ENCODE measurements at places on chromosomes 1 and 21.

DNA sequence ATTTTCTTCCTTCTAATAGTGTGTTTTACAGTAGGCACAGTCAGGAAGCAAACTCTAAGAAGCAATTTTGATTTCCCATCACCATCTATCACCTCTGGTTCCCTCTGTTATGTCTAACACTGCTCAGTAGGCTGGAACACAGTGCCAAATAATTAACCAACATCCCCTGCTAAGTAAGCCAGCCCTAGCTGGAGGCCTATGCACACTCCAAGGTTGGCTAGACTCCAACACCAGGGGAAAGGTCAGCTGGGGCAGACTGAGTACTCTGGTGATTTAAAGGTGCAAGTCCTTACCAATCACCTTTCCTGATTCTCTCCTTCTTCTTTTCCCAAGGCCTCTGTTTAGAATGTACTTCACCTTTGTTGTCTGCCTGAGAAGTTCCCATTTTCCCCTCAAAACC is 46.5 kb upstream of the BEND5 start:
- no peak for DNase-seq

DNA sequence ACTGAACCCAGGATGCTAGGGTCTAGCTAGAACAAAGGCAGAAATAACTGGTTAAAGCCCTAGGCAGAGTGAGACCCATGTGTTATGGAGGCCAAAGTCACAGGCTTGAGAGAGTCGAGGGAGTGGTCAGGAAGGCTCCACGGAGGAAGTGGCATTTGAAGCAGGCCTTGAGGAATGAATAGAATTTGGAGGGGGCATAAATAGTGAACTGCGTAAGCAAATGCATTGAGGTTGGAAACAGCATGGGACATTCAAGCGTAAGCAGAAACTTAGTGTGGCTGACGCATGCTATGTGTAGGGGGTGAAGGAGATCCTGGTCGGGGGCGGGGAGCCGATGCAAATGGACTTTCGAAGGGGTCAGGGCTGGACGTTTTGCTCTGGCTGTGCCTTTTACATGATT is 11.5 kb downstream of the AZIN2 start:
- no peak for DNase-seq

GRCh38 chr1:5856246-5856815 is 135.9 kb downstream of the NPHP4 start:
- DNase-seq, result no peak

DNA sequence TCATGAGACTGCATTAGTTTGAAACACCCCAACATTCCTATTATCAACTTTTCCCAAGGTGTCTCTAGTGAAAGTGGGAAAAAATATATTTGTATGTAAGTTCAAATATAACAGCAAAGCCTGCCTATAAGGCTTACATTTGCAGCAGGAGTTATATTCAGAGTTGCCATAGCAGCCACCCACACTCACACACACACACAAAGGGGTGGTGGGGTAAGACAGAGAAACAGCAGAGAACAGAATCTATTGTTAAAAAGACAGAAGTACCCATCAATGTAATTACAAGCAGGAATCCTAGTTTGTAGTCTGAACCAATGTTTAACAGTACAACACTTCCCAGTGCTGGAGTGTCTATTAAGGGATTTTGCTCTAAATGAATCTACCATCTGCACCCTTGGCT is 55.0 kb downstream of the PLPPR5 start:
- peak; percentile 61 for DNase-seq

- DNase-seq, result no peak
Measured at GRCh38 chr1:151171190-151171589, 4.6 kb downstream of the TMOD4 start.

DNA sequence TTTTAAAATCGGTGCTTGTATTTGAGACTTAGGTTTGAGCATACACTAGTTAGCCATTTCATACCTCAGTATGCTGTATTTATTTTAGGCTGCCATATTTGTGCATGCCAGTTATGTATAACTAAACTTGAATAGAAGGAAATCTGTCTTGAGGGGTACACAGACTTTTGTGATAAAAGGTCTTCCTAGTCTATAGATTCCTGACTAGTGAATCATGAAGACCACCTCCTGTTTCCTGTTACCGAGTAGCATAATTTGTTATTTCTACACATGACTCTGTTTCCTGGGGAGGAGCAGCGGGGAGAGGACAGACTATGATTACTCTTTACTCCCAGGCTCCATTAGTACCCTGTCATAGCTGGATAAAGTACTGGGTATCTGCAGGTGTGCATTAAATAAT is 316.8 kb upstream of the SNX7 start:
- DNase-seq, result no peak

DNA sequence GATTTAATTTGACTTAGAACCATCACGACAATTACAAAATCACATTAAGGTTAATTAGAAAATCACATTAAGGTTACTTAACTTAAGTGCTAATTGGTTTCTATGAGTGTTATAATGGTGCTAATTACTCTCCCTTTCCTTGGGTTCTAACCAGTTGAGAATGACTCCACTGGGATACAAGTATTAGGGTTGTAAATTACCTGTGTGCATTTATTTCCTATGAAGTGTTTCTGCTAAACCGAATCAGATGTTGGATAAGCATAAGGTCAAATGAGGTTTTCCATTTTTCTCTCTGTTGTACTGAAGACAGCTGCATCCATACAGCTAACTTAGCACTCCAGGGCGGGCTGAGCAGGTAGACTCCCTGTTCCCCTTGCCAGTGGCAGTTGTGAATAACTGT is 610.3 kb upstream of the TMPRSS15 start:
- DNase-seq, result no peak

DNA sequence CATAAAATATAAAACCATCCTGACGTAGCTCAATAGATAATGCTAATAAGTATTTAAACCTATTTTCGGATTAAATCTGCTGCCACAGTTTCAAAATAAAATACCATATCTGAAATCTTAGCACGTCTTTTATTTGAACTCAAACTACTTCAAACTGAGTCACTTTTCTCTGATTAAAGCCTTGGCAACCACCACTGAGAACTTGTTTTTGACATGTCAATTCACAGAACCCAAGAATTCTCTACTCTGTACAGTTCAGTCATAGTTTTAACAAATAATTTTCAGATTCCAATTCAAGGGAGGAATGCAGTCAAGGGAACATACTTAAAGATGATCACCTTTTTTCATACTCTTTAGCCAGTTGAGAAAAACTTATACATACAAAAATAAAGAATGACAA is 643.2 kb downstream of the KCNT2 start:
- DNase-seq, result peak; percentile 8

DNA sequence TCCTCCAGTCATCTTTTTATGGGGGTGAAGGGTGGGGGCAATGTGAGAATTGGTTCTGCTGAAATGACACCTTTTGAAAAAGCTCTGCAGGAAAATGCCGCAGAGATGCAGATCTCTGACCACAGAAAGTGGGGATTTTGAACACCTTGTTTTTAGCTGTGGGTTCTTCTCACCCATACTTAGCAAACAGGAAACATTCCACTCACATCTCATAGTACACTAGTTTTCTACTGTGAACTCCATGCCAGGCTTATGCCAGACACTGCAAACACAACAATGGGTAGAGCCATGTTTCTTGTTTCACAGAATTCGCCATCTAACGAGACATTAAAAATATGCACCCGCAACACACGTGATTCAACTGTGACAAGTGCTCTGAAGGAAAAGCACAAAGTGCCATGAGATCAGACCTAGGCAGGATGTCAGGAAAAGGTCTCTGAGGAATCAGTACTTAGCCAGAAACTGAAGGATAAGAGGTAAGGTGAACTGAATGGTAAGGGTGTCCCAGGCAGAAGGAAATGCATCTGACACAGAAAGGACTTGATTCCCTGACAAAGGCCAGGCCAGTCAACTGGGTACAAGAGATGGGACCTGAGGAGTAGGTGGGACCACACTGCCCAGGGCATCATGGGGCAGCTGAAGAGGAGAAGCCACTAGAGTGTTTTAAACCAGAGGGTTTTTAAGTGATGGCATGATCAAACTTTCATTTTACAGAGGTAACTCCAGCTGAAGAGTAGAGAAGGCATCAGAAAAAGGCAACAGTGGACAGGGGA is 83.8 kb upstream of the JAK1 start:
- no peak for DNase-seq

GRCh38 chr21:37983336-37984095 is 67.3 kb upstream of the KCNJ6 start:
- DNase-seq, result no peak
